ENCODE measurements at places on chromosomes 3 and 15.

DNA sequence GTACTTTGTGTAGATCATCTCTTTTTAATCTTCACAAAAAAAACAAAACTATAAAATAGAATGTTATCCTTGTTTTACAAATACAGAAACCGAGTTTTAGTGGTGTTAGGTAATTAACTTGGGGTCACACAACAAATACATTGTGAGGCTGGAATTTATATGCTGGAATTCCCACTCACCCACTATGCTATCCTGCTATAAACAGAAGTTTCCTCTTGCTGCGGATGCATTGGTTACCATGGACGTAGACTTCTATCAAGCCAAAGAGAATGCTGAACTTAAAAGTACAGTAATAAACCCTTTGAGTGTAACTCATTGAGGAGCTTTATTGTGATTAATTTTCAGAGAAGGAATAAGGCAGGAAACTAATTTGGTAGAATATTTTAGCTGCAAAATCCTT is 9.2 kb downstream of the SNAP23 start:
- no peak for DNase-seq

DNA sequence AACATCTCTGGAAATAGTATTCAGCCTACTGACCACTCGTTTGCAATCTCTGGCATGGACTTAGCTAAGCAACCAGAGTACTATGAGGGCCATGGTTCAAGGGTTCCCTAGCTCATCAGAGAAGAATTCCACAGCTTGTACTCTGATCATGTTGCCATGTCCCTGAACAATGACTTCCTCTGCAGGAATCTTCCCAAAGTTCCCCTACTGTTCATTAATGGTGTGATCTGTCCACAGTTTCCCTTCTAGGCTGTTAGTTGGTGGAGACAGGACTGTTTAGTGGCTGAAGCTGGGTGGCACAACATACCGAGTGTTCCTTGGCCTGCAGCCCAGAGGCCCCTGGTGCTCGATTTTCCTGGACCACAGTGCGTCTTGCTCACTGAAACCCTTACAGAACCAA is 44.4 kb upstream of the GALNT15 start:
- no peak for DNase-seq

DNA sequence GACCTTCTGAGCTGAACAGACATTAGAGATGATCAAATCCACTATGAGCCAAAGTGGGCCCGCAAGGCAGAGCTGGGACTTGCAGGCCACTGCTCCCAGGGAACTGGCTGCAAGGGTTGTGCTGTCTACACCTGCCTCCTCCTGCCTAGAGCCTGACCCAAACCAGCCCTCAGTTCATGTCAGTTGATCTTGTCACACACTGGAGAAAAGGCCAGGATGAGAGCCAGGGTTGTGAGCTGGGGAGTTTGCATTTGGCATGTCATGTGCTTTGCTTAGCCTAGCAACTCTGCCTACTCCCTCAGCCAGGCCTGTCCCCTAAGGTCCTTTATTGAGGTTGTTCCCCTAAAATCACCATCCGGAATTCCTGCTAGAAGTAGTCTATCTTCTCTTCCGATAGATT is 67.8 kb downstream of the RAB11A start:
- DNase-seq, result no peak

DNA sequence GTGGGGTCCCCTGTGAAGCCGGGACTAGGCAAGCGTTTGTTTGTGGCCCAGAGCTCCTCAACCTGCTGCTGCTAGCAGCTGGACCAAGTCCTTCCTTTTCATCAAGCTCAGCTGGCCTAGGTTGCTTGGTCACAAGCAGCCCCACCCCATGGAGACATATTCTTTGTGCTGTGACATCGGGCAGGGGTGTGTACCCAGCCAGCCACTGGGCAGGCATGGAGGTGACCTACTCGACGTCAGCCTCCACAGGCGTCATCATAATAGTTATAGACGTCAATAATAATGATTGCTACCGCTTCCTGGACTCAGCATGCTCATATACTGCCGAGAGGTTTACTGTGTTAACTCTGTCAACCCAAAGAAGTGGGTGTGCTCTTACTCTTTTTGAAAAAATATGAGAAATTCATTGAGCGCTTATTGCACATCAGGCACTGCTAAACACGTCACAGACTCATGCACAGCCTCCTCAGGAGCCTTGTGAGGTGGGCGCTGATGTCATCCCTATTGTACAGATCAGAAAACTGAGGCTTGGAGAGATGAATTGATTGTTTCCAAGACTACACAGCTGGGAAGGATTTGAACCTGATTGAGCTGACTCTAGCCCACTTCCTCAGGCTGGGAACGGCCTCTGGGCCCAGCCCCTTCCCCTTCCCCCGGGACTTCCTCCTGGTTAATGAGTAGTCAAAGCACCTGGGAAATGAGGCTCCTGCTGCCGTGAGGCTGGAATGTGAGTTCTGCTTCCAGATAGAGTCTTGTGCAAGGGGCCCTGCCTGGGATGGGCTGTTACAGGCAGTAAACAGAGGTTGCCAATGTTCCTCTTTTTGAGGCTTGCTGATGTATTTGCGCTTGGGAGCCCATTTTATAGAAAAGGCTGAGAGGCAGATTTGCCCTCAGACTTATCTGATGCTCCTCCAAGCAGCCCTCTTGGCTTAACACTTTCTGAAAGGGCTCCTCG is 16.2 kb downstream of the SLC6A6 start:
- DNase-seq, result no peak

- DNase-seq, result no peak
Observed at GRCh38 chr3:114893361-114893760, 253.7 kb downstream of the ZBTB20 start.

DNA sequence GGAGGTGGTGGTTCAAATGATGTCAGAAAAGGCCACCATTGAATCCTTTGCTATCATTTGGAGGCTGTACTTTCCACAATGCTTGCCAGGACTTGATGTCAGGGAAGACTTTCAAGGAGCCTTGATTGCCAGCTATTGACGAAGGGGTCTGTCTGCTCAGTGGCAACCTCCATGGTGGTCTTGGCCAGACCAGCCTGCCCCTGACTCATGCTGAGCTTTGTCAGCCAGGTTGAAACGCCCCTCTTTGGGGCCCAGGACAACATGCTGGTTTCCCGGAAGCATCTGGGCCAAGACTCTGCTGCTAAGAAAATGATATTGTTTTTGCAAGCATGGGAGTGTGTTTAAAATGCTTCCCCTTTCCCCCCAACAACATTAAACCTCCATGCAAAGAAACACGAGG is 26.7 kb downstream of the CGNL1 start:
- no peak for DNase-seq

DNA sequence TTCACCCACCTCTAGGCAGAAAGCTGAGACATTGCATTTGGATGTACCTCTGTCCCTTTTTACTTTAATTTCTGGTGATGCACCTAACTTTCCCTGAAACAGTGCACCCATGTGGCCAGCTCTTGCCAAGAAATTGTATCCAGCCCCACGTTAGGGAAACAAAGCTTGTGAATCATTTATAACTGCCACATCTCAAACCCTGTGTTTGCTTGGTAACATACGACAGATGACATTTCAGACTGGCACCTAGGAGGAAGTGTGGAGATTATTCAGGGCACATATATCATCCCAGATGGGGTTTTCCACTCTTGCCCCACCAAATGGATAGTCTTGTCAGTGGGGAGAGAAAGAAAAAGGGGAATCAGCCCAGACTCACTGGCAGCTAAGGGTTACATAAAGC is 2.1 kb downstream of the CYB561D2 start:
- no peak for DNase-seq

DNA sequence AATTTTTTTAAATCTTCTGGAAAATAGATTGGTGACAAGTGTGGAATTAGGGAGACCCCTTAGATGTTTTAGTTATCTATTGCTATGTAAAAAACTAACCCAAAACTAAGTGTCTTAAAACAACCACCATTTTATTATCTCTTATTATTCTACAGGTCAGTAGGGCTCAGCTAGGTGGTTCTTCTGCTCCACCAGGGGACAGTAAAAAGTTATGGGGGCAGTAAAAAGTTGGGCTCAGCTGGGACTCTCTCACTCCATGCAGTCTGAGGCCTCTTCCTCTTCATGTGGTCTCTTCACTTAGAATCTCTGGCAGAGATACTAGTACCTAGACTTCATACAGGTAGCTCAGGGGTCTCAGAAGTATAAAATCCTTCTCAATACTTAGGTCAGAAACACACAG is 18.0 kb upstream of the DIS3L start:
- no peak for DNase-seq

DNA sequence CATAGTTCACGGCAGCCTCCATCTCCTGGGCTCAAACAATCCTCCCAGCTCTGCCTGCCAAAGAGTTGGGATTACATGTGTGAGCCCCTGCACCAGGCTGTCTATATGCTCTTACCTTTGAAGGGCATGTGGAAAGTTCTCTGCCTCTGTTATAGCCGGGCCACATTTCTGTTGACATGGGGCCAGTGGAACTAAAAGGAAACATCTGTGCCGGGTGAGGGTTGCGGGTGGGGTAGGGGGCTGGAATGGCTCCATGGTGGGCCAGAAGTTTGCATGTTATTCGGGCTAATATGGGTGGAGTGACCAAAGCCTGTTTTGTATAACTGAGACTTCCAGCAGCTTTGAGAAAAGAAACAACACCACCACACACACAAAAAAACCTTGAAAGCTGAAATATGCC is 8.3 kb upstream of the CLEC3B start:
- no peak for DNase-seq

DNA sequence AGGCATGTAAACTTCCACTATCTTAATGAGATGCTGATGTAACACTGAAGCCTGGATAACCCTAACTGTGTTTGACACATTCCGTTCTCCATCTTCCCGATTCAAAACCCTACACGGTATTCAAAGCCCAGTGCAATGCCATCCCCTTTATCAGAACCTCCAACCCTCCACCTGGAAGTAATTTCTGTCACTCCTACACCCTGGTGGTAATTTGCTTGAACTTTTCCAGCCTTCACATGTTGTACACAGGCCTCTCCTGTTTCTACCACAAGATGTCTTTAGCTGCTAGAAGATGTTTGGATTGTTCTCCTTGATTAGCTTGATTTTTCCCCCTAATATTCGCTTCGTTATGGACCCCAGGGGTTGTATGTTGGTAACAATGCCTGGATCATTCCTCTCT is 208.9 kb downstream of the CHST2 start:
- no peak for DNase-seq

- DNase-seq, result no peak
Observed at GRCh38 chr3:176415661-176416295, 781.5 kb downstream of the TBL1XR1 start.

DNA sequence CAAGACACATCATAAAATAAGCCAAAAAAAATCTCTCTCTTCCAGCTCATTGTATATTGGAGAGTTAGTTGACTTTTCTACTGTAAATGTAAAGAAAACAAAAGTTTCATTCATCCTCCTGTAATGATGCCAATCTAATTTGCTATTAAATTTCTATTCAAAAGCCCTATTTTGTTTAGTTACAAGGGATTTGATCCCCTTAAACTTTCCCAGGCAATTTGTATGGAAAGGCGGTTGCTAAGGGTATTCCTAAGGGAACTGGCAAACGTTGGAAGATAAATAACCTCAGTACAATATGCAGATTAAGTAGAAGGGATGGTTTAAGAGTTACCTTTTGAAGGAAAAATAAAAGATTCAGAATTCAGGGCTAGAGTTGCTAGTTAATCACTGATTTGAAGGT is 352.7 kb downstream of the TIGIT start:
- no peak for DNase-seq

DNA sequence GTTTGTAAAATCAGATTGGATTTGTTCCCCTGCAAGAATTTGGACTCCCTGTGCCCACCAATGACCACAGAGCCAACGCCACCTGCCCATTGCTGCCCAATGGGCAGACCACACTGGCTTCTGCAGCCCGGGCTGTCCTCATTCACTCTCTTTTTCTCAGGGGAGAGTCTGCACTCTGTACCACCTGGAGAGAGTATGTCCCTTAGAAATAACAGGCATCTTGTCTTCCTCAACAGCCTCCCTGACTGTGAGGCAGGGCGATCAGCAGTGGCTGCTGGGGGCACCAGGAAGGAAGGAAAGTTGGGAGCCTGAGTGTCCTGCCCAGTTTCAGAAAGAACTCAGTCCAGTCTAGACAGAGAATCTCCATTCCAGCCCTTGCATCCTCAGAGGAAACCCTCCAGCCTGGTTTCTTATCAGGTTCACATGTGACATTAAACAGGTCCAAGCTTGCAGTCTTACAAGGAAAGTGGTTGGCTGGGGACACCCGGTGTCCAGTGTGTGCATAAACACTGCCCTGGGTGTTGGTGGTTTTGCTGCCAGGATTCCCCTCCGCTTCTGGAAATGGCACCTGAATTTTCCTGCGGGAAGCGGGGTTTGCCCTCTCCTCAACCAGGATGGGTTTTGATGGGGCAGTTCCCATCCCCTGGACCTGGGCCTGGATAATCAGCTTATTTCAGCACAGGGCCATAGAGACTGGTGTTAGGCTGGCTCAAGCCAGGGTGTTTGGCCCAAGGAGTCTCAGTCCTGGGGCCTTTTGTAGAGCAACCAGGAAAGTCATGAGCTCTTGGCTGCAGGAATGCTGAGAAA is 37.2 kb downstream of the SSUH2 start:
- DNase-seq, result no peak

GRCh38 chr15:31313223-31313622 is 13.4 kb upstream of the KLF13 start:
- DNase-seq, result no peak

GRCh38 chr15:91961357-91961756 is 107.8 kb downstream of the SLCO3A1 start:
- DNase-seq, result no peak

DNA sequence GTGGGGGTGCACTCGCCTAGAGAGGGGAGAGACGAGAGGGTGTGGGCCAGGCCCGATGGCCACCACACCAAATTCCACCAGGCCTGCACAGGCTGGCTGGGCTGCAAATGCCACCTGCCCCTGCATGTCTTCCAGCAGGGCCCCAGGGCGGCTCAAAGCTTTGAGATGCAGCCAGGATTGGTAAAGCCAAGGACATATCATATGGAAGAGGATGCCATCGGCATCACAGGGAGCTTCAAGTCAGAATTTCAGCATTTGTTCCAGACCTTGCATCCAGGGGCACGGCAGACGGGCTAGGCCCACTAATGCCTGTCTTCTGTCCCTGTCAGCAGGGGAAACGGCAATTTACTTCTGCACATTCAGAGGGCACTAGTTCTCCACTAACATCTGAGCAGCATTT is 97.8 kb downstream of the NUP210 start:
- DNase-seq, result no peak

GRCh38 chr3:155270063-155270462 is 23.4 kb downstream of the STRIT1 start:
- no peak for DNase-seq

DNA sequence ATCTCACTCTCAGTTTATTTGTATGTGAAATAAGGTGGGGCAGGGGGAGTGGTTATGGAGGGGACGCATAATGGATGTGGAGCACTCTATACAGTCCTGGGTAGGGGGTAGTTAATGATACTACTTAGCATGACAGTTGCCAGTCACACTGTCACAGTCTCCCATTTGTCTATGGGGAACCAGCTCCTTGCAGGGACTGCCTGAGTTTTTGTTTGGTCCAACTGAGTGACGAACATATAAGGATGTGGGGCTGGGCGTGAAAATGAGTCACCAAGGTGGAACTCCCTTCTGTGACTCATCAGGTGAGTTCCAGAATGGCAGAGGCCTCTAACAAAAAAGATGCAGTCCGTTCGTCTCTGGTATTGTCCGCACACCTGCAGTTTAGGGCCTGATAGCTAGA is 235.3 kb upstream of the ST8SIA2 start:
- DNase-seq, result peak; percentile 4

All from T-helper 2 cell (primary cell).